ENCODE measurements at places on chromosomes 3 and 15.

- DNase-seq: no peak
Observed at GRCh38 chr3:83193526-83193925, 1432.1 kb upstream of the GBE1 start.

DNA sequence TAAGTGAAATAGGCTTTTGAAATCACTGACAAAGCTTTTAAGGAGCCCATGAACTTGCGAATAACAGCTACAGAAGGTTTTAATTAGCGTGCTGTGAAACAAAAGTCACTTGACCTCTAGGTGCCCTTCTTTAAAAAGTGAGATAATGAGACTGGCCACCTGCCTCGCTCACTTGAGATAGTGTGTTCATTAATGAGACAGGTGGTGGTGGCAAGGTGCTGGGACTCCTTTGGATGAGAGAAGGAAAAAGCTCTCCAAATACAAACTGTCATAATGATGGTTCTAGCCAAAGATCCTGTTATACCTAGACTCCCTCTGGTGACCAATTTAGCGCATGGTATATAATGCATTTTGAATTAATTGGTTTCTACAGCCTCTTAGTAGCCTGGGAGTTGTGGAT is 22.7 kb upstream of the IREB2 start:
- DNase-seq: no peak

DNA sequence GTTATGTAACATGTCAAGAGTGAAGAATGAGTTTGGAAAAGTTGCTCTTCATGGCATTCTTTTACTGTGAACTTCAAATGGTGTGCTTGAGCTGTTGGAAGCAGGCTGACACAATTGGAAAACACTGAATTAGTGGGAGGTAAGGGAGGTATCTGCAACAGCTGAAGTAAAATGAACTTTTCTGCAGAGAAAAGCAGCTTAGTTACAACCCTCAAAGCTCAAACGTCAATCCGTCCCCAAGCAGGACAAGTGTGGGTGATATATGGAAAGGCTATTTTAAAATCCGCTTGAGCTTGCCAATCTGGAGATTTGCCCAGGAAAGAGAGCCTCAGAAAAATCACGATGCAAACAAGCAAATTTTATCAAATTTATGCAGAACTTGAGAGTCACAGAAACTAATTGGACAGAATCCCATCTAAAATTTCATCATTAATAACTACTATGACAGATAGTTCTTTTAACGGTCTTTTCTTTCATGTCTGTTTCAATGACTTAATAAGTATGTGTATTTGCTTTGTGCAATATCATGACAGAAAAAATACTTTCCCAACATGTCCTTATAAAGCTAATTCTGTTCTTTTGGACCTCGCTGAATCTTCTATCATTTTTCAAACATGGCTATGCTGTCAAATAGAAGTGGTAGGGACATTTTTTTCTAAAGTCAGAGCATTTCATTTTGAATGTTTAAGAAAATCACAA is 266.6 kb upstream of the SLITRK3 start:
- DNase-seq: no peak

- DNase-seq: no peak
Observed at GRCh38 chr3:31421314-31422048, 111.2 kb upstream of the STT3B start.

GRCh38 chr3:178072391-178073305 is 463.6 kb upstream of the KCNMB2 start:
- DNase-seq: no peak

DNA sequence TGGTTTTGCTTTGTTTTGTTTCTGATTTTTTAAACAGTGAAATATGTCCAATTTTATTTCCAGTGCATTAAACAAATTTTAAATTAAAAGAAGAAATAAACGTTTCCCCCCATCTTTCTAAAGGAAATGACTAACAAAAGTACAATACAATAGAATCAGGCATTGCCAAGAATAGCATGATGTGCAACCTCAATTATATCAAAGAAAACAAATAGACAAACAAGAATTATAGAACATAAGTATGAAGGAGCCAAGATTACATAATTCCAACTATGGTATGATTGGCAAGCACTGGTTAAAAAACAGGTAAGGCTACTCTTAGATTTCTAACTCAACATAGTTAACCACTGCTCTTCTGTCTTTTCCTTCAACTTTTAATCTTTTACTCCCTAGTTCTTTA is 26.4 kb downstream of the TIGIT start:
- no peak for DNase-seq

DNA sequence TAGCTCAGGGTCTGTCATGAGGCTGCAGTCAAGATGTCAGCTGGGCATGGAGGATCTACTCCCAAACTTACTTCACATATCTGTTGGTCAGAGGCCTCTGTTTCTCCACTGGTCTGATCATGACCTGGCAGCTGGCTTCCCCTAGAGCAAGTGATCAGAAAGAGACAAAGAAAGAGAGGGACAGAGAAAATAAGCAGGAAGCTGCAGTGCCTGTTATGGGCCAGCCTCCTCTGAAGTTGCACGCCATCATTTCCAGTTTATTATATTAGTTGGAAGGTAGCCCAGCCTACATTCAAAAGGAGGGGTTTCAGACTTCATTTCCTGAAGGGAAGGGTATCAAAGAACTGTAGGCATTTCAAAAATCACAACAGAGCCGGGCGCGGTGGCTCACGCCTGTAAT is 5.0 kb upstream of the RPP25 start:
- DNase-seq: no peak

DNA sequence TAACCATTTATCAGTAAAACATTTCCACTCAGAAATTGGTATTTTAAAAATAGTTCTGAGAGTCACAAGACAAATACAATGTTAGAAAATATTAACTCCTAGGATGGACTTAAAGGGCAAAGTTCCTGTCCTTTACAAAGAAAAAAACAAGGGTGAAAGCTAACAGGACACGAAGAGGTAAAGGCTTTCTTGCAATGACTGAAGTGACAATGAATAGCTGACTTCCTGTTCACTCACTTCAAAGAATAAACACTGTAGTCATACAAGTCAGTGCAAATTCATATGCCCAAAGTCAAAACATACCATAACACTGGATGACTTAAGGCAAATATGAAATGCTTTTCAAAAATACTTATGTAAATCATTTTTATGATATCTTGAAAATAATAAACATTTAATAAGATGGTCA is 1389.8 kb upstream of the ALCAM start:
- no peak for DNase-seq

GRCh38 chr3:53194210-53195065 is 33.4 kb downstream of the PRKCD start:
- DNase-seq: no peak
